ENCODE measurements at places on chromosomes 12 and 14.

DNA sequence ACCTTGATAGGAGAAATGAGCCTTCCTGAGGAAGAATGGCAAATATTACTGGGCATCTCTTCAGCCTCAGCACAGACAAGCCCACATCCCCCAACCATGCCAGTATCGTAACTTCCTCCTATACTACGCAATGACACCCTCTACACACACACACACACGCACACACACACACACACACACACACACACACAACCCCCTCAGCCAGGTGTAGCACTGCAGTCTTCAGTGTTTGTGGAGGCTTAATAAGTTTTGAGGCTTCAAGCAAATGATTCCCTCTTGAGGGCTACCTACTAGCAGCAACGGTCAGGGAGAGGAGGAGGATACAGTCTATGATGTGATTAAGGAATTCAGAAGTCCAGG lies 1.6 kb downstream of the DGKA start:
- DNase-seq: no peak

DNA sequence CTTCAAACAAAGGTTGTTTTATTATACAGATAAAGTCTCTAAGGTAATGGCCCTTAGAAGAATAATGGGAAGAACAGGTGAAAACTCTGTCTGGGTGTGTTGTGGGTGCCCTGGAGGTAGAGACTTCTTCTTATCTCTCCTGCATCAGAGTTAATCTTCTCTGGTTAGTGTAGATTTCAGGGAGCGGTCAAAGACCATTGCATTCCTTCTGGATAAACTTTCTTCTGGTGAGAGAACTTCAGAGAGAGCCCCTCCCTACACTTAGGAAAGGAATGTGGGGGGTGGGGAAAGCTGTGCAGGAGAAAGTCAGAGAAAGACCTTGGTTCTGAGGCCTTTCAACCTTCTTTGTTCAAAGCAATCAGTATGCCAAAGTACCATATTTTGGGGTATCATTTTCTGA lies 658.5 kb downstream of the DIO2 start:
- no peak for DNase-seq

DNA sequence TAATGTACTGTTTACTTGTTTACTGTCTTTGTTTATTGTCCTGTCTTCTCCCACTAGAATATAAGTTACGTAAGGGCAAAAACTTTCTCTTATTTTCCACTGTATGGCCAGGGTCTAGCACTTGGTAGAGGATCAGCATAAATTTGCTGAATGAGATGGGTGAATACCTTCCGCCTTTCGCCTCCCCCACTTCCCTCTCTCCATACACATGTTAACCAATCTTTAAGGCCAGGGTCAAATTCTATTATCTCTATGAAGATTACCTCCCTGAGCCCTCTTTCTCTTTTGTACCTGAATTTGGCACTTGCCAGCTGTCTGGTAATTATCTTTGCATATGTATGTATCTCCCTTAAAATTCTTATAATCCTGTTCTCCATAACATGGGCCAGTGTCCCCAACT lies 4.9 kb downstream of the DUSP16 start:
- DNase-seq: no peak

DNA sequence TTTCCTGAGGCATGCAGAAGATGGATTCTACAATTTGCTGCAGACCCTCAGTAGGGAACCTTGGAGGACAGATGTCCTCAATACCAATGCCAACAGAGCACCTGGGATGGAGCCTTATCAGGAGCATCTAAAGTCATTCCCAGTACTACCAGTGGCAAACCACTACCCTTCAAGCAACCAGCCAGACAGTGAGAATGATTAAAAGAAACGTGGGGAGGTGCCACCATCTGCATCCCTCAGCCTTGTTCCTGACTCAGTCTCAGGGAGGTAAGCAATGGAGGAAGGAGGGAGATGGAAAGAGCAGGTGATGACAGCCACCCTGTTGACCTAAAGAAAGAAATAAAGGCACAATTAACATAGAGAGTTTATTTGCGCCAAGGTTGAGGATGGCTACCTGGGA lies 175.2 kb upstream of the GRIN2B start:
- DNase-seq: no peak

GRCh38 chr12:5480218-5480937 lies 48.5 kb downstream of the NTF3 start:
- DNase-seq: no peak

DNA sequence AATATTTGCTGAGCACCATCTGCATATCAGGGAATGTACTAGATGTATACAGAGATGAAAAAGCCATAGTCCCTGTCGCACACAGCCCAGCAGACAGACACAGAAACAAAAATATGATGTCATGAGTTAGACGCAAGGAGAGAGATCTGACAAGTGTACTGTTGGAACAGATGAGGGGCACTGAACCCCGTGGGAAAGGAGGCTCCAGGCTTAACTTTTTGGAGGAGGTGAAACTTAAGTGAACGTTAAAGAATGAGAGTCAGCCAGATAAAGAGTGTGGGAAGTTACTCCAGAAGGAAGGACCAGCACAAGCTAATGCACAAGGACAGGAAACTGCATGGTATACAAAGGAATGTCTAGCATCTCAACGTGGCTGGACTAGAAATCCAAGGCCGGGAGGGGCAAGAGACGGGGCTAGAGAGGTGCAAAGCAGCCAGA lies 2.5 kb upstream of the ACTN1 start:
- peak; percentile 46 for DNase-seq

DNA sequence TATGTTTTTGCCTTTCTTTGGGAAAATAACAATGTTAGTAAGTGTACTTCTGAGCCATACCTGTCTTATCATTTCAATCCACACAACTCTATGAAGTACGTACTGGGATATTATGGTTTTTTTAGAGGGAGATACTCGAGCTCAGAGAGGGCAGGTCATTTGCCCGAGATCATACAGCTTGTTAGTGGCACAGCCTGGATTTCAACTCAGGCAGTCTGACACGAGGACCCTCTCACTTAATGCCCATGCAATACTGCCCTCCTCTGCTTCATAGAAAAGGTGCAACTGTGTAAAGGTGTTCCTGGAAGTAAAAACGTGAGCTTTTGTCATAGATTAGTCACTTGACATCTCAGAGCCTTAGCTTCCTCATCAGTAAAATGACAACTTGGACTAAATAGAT lies 128.0 kb downstream of the NDUFA12 start:
- no peak for DNase-seq

GRCh38 chr12:18492372-18493025 lies 231.2 kb downstream of the PIK3C2G start:
- no peak for DNase-seq

DNA sequence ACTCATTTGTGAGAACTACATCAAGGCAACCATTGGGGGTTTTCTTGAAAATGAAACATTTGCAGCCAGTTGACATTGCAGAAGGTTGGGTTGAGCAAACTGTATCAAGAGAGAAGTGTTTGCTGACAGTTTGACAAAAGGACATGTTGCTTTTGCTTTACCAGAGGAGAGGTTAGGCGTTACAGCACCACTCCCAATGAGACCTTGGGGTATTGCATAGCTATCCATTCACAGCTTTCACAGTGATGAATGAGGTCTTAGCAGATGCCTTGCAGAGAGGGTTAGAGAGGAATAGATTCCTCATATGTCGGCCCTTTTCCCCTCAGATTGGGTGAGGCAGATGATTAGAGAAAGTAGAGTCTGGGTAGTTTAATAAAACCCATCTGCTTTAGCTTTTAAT lies 988.9 kb upstream of the FLRT2 start:
- DNase-seq: no peak

- DNase-seq: no peak
These were observed 84.1 kb downstream of the FBXL14 start for GRCh38 chr12:1510056-1510812.

- DNase-seq: no peak
These were observed 35.7 kb upstream of the STK38L start for GRCh38 chr12:27208414-27208750.

GRCh38 chr14:58331111-58331510 lies 32.8 kb downstream of the ARID4A start:
- peak; percentile 71 for DNase-seq

DNA sequence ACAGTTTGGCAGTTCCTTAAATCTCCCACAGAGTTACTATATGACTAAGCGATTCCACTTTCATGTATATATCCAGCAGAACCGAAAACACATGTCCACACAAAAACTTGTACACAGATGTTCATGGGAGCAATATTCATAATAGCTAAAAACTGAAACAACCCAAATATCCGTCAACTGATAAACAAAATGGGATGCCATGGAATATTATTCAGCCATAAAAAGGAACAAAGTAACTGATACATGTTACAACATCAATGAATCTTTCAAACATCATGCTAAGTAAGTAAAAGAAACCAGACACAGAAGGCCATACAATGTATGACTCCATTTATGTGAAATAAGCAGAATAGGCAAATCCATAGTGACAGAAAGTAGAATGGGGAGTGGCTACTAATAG lies 80.2 kb upstream of the GPHB5 start:
- DNase-seq: no peak

DNA sequence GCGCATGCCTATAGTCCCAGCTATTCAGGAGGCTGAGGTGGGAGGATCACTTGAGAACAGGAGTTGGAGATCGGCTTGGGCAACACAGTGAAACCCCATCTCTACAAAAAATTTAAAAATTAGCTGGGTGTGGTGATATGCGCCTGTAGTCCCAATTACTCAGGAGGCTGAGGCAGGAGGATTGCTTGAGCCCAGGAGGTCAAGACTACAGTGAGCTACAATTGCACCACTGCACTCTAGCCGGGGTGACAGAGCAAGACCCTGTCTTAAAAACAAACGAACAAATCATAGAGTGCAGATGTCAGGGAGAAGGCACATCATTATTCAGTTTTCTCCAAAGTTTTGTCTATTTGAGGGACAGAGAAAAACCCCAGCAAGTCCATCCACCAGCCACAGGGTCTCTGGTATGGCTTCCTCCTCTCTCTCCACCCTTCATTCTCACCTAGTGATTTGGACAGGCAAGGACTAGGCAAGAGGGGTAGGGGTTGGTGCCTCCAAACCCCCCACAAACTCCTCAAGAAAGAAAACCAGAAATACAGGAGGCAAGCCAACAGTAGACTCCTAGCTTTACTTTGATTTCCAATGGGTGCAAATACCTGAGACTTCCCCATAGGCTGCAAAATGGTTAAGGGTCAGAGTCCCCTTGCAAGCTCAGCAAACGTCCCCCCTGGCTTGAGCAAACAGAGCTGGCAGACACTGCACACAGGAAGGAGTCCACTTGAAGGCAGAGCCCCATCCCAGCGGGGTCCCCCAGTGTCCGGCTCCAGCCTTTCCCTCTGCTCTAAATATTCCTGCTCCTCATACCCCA lies 26.5 kb upstream of the RPLP0 start:
- no peak for DNase-seq

GRCh38 chr12:130335517-130336392 lies 1.9 kb upstream of the PIWIL1 start:
- peak; percentile 3 for DNase-seq

- DNase-seq: no peak
These were observed 9.6 kb upstream of the TMEM120B start for GRCh38 chr12:121702944-121703343.

GRCh38 chr14:29805415-29806123 lies 122.1 kb downstream of the PRKD1 start:
- peak; percentile 90 for DNase-seq

GRCh38 chr12:114809097-114809496 lies 125.1 kb upstream of the TBX3 start:
- DNase-seq: no peak

GRCh38 chr12:15634010-15634683 lies 155.0 kb downstream of the EPS8 start:
- DNase-seq: peak; percentile 51

DNA sequence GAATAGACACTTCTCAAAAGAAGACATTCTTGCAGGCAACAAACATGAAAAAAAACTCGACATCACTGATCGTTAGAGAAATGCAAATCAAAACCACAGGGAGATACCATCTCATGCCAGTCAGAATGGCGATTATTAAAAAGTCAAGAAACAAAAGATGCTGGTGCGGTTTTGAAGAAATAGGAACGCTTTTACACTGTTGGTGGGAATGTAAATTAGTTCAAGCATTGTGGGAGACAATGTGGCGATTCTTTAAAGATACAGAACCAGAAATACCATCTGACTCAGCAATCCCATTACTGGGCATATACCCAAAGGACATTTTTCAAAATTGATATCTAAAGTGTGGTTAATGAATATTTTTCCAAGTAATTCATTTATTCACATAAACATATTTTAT lies 39.6 kb upstream of the LIN7A start:
- DNase-seq: no peak

DNA sequence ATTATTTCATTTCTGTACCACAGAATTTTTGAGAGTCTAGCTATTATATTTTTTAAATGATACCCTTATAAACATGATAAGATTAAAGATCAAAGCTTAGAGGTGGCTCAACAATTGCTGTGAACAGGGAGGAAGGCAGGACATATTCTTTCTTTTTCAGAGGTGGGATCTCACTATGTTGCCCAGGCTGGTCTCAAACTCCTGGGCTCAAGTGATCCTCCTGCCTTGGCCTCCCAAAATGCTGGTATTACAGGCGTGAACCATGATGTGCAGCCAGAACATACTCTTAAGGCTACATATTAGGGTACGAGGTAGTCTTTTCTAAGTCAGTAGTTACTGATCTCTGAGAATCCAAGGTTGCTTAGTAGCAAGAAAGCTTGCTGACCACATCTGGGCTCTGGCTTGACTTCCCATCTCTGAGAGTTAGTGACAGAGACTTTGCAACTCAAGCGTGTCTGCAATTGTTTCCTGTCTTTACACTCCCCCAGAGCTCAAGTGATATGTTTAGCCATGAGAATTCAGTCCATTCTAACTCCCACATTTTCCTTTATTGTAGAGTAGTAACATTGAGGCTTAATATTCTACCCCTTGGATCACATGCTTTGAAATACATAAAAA lies 8.6 kb downstream of the RAB5B start:
- no peak for DNase-seq

DNA sequence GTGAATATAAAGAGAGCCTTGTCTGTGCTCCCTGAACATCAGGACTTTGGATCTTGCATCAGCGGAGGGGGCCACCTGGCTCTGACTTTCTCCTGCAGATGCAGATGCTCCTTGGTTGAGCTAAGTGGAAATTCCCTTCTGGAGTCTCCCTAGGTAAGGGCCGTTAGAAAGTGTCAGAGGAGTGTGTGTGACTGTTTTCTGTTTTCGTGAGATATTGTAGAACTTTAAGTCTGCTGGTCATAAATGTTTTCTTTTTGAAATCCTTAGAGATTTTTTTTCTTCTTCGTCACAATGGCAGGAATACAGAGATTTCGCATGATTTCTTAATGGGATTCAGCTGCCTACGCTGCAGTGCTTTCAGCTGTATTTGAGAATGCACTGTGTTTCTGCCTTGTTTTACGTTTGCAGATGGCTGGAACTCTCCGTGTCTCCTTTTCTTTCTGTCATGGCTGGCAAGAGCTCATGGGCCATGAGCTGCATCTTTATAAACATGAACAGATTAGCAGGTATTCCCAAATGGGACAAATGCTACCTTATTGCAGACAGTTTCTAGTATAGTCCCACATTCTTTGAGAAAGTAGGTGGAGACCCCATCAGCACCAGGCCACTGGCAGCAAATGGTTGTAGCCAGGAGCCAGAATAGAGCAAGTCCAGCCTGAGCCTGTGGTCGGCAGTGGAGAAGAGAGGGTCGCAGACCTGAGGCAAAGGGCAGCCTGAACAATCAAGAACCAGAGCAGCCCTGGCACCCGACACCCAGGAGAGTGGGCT lies 76.2 kb upstream of the FRMD6 start:
- DNase-seq: no peak

GRCh38 chr14:91742621-91743304 lies 10.9 kb upstream of the CATSPERB start:
- DNase-seq: no peak

GRCh38 chr12:64968989-64969819 lies 144.8 kb downstream of the TBC1D30 start:
- DNase-seq: peak; percentile 35
